ENCODE measurements at places on chromosomes 12 and 14.

DNA sequence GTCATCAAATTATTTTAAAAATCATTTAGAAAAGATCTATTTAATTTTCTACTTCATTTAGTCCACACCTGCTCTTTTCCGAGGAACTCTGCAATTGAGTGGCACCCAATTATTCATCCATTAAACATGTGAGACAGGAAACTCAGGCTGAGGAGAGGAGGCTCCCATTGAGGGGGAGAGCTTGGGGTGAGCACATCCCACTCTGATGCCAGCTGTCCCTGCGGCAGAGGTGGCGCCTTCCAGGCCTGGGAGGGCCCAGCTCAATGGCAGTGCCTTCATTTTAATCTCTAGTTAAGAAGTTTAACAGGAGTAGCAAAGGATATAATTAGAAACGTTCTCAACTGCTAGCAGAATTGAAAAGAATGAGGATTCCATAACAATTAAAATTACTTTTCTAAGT lies 92.0 kb downstream of the ITPR2 start:
- DNase-seq, result no peak

- DNase-seq, result no peak
Measured at GRCh38 chr12:30548203-30548602, 147.5 kb downstream of the IPO8 start.

- DNase-seq, result peak; percentile 9
Measured at GRCh38 chr12:11765817-11766794, 116.6 kb downstream of the ETV6 start.

- no peak for DNase-seq
Measured at GRCh38 chr12:104719700-104720338, 238.3 kb downstream of the SLC41A2 start.

DNA sequence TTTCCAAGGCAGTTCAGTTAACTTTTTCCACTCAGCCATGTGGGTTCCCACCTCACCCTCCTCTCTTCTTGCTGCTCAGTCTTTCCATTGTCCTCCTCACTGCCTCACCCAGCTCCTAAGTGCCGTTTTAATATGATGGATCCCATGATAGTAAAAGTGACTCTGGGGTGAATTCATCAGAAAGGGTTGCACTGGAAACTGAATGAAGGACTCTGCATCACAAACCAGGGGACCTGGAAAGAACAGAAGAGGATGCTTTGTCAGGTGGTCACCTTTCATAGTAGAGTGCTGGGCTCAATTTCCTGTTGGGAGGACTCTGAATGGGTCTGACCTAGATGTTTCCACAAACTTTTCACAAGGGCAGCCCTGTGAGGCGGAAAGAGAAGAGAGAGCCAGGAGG lies 67.8 kb upstream of the SLC8A3 start:
- no peak for DNase-seq

GRCh38 chr12:26286186-26286585 lies 90.8 kb downstream of the SSPN start:
- DNase-seq, result no peak

DNA sequence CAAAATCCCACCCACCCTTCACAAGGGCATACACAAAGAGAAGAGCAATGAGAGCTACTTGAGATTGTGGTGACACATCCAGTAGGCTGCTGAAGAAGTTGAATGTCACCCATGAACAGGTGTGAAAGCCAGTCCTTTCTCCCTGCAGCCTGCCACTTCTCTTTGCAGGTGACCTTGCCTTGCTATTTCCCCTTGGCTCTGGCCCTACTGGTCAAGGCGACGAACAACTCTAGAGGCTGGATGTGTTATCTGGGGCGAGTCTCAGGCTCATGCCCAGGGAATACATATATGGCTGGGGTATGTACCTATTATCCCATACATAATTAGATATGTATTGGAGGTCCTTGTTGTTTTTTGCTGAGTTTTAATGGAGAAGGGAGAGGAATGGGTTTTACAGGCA lies 70.2 kb upstream of the EGLN3 start:
- DNase-seq, result no peak

DNA sequence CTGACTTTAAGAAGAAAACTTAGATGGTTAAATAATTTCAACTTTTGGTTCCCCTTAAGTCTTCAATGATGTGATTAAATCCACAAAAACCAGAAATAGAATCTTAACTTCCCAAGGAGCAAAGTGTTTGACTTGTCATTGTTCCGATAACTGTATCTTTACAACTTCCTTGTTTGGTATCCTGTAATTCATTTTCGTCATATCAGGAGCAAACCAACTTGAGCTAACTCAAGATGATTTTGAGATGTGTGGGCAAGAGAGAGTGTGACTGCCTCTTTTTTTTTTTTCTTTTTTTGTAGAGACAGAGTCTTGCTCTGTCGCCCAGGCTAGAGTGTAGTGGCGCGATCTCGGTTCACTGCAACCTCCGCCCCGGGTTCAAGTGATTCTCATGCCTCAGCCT lies 25.3 kb downstream of the DRAM1 start:
- no peak for DNase-seq

- DNase-seq, result no peak
Measured at GRCh38 chr14:76923431-76924370, 97.5 kb downstream of the LRRC74A start.

GRCh38 chr12:67483871-67484554 lies 164.5 kb upstream of the DYRK2 start:
- DNase-seq, result no peak

GRCh38 chr14:92734618-92735017 lies 13.8 kb downstream of the LGMN start:
- DNase-seq, result no peak

DNA sequence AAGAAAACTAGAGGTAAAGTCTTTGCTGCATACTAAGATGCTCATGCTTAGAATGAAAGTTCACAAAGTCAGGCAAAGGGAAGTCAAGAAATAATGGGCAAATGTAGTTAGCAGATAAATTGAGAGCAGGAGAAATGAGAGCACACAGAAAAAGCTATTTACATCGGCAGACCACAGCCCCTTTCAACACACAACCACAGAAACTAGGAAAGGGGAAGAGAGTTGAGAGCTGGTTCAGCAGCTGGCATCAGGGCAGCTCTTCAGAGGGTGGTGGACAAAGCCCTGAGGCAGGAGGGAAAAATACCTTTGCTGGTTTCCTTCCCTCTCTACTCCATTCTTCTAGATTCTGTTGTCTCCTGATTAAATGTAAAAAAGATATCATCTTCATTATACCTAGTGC lies 95.4 kb upstream of the ANO4 start:
- DNase-seq, result no peak
